GM23338 (cell line): ENCODE measurements at places on chromosomes 6 and 20.

GRCh38 chr6:155013457-155013876 lies 18.4 kb downstream of the TIAM2 start:
- peak overlapping the region; percentile 75; the same call in 1 of the 2 replicates for H3K27ac ChIP-seq
- H3K36me3 ChIP-seq: no peaks in the 10 kb centered on the region
- peaks cover 52% of the 10 kb centered on the region for H3K4me1 ChIP-seq
- H3K27me3 ChIP-seq: no peaks in the 10 kb centered on the region
- H3K4me3 ChIP-seq: no peak overlapping the region

DNA sequence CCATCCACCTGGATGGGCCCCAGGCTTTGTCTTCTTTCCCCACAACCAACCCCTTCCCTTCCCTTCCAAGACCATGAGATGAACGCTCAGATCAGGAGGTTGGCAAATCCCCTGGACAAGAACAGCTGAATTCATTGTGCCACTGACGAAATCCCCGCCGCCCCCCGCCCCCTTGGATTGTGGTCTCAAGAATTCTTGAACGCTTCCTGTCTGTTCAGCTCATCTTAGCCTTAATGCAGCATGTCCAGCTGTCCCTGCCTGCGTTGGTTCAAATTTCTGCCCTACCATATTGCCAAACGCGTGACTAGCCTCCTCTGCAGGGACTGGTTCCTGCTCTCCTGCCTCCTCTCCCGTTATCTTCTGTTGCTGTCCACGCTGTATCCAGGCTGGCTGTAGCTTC lies 133.2 kb downstream of the CDH4 start:
- peaks cover 10% of the 10 kb centered on the region; the same call in 1 of the 2 replicates for H3K4me1 ChIP-seq
- H3K4me3 ChIP-seq: no peak overlapping the region
- DNase-seq: no peak

GRCh38 chr6:64489763-64490162 lies 854.2 kb downstream of the PHF3 start:
- no peaks in the 10 kb centered on the region for H3K27me3 ChIP-seq
- no peaks in the 10 kb centered on the region for H3K4me1 ChIP-seq
- H3K27ac ChIP-seq: no peak overlapping the region
- H3K4me3 ChIP-seq: no peak overlapping the region
- H3K36me3 ChIP-seq: no peaks in the 10 kb centered on the region

- no peak overlapping the region for H3K4me3 ChIP-seq
- peaks cover 57% of the 10 kb centered on the region for H3K36me3 ChIP-seq
- no peaks in the 10 kb centered on the region for H3K27me3 ChIP-seq
- DNase-seq: no peak
These were observed 38.6 kb downstream of the GHRH start for GRCh38 chr20:37223053-37223452.

- no peaks in the 10 kb centered on the region for H3K27me3 ChIP-seq
- peaks cover 28% of the 10 kb centered on the region for H3K4me1 ChIP-seq
- no peaks in the 10 kb centered on the region for H3K36me3 ChIP-seq
- no peak overlapping the region for H3K4me3 ChIP-seq
- DNase-seq: no peak
- H3K27ac ChIP-seq: 0 out of 2 replicates have a peak overlapping the region, but pooled peaks have one; percentile 71
These were observed 50.8 kb downstream of the RPF2 start for GRCh38 chr6:111032484-111033140.

DNA sequence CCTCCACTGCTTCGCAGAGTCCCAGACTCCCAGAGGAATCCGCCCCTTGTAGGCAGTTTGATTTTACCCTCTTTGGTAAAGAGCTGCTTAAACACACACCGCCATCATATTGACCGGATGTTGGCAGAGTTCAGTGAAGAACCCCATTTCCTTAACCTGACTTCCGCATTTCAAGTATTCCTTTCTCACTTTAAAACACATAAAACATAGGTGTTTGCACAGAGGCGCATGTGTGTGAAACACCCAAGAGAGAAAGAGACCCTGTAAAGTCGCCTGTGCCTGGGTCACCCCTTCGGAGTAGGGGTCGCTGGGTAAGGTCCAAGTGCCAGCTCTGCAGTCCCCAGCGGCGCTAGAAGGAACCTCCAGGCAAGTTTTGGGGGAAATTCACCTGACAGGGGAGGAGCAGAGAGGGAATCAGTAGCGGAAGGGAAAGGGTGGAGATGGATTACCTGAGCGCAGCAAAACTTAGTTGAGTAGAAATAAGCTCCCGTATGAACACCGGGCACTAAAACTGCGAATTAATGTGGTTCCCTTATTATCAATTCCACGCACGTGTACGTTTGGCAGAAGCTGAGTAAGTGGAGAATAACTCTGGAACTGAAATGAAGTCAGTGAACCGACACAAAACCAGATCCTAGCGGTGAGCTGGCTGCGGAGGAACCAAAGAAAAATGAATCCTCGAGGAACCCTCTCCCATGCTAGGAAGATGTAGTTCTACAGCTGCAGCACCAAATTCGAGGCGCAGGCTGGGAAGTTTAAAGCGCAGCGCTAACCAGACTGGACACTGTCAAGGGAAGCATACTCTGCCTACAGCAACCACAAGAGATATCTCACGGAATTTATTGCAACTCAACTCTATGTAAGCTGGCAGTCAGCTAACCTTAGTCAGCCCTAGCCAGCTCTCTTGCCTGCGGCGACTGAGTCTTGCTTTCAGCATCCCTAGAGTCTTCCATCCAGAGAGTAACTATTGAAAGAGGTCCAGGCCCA lies 3.5 kb upstream of the HTR1B start:
- H3K4me1 ChIP-seq: peaks cover 14% of the 10 kb centered on the region
- peak overlapping the region; percentile 84 for H3K4me3 ChIP-seq
- H3K27ac ChIP-seq: no peak overlapping the region

DNA sequence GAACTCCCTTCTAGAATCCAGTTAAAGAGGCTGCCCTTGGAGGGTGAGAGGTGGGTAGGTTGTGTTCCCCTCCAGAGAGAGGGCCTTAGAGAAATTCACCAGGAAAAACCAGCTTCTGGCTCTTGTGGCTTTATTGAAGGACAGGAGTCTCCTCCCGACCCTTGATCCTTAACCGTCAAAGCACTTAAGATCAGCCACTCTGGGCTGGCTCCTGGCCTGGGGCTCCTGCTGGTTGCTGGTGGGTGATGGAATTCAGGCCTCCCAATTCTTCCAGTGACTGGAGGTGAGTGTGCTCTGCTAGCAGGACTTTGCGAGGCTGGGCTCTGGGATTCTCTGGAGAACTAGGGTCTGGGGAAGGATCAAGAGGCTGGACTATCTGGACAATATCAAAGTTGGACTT lies 75.6 kb upstream of the LGSN start:
- H3K4me3 ChIP-seq: no peak overlapping the region
- no peaks in the 10 kb centered on the region for H3K4me1 ChIP-seq
- no peak overlapping the region for H3K27ac ChIP-seq
- no peaks in the 10 kb centered on the region for H3K27me3 ChIP-seq

DNA sequence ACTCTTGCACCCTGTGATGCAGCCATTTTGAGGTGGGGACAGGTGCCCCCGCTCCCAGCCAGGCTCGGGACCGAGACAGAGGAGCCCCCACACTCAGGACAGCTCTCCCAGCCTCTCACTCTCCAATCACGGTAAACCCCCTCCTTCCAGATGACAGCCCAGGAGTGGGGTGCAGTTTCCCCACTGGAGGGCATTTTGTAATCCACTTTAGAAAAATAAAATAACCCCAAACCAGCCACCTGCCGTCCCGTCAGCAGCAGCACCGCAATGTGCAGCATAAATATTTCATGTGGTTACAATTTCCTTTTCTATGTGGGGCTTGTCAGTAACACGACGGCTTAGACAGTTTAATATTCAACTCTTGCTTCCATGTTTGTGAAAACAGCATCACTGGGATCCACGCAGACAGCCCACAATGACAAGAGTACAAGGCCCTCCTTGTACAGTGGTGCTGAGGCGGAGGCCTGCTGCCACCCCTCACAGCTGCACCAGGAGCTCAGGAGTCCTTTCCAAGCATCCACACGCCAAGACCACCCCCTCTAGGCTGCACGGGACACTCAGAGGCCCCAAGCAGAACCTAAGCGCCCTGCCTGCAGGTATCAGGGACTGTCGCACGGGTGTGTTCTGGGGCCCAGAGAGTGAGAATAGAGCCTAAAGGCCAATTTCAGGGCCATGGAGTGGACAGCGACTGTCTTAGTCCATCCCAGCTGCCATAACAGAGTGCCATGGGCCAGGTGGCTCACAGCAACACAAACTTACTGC lies 116.7 kb downstream of the JPH2 start:
- DNase-seq: no peak
- no peaks in the 10 kb centered on the region for H3K27me3 ChIP-seq
- no peak overlapping the region for H3K27ac ChIP-seq
- no peaks in the 10 kb centered on the region; the same call in 1 of the 2 replicates for H3K4me1 ChIP-seq

DNA sequence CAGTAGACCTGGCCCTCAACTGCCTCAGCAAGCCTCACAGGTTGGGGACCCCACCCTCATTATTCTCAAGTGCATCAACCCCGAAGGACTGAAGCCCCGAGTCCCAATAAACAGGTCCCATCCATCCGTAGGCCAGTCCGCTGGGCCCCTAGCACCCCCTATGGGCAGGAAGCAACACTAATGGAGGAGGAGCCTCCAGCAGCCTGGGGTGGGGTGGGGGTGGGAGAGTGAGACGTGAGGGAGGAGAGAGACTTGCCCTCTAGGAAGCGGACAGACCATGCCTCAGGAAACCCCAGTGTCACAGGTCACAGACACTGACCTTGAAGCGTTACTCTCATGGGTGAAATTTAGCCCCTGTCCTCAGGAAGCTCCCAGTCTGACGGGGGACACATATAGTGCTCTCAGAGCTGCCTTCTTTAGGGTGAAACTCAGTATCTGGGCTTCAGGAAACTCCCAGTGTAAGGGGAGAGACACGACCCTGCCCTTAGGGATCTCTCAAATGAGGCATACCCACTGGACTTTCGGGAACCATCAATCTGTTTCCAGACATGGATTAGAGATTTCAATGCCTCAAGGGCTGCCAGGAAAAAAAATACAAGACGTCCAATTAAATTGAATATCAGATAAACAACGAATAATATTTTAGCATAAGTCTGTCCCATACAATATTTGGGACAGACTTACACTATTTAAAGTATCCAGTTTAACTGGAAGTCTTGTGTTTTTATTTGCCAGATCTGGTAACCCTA lies 125.8 kb downstream of the MRPL14 start:
- H3K36me3 ChIP-seq: no peaks in the 10 kb centered on the region
- peaks cover 53% of the 10 kb centered on the region for H3K4me1 ChIP-seq
- peaks cover 30% of the 10 kb centered on the region for H3K27me3 ChIP-seq
- H3K4me3 ChIP-seq: peak overlapping the region; percentile 74

GRCh38 chr20:26169506-26169905 lies 472.9 kb upstream of the ZNF337 start:
- no peak overlapping the region for H3K27ac ChIP-seq
- no peaks in the 10 kb centered on the region for H3K27me3 ChIP-seq
- H3K4me1 ChIP-seq: peaks cover 5% of the 10 kb centered on the region; the same call in 1 of the 2 replicates

DNA sequence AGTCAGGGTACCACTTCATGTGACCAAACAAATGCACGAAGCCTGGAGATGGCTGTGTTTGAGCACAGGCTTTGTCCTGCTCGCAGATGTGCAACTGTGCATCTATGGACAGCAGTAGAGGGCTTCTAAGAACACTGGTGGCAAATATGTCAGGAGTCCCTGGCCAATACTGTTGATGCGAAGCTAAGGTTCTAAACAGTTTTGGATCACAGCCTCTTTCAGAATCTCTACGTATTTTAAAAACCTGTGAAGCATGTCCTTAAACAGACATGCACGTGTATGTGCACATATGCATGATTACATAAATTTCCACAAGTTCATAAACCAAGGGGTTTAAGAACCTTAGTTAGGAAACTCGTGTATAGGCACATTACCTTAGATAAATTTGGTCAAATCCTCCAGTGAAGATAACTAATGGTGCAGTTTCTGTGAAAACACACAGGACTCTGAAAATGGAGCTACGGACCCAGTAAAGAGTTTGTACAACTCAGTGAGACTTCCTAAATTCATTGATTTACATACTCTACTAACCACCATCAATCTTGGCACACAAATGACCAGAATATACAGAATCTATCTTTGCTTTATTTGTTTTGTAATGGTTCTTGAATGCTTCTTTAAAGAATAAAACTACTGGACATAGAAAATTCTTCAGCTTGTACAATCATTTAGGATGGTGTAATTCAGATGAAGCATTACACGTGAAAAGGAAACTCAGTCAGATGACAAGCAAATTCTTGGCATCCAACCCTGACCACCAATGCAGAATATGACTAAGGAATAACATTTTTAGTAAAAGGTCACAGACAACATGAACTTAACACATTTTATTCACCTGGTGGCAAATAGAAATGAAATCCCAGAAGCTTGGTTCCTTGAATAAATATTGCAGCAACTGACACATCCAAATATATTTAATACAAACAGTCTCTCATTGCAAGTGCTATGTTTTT lies 27.4 kb downstream of the KCNQ5 start:
- H3K27ac ChIP-seq: no peak overlapping the region
- H3K27me3 ChIP-seq: no peaks in the 10 kb centered on the region
- no peaks in the 10 kb centered on the region for H3K36me3 ChIP-seq
- H3K4me1 ChIP-seq: peaks cover 7% of the 10 kb centered on the region; the same call in 1 of the 2 replicates

GRCh38 chr6:12485226-12485764 lies 195.1 kb downstream of the EDN1 start:
- H3K27ac ChIP-seq: no peak overlapping the region
- no peaks in the 10 kb centered on the region for H3K27me3 ChIP-seq
- no peaks in the 10 kb centered on the region for H3K36me3 ChIP-seq
- DNase-seq: no peak
- H3K4me1 ChIP-seq: no peaks in the 10 kb centered on the region

DNA sequence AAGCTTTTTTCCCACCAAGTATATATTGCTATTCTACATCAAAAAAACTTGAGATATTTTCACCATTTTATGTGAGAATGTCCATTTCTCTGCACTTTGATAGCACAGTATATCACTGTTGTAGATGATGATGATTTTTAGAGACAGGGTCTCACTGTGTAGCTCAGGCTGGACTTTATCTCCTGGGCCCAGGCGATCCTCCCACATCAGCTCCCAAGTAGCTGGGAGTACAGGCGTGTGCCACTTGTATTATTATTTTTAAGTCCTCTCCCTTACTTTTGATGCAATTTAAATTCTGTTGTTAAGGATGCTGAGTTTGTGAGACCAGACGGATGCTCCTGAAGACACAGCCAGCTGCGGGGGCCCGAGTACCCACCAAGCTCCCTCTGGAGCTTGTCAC lies 326.8 kb downstream of the QKI start:
- no peak overlapping the region for H3K27ac ChIP-seq
- H3K36me3 ChIP-seq: no peaks in the 10 kb centered on the region
- no peaks in the 10 kb centered on the region for H3K4me1 ChIP-seq
- no peak for DNase-seq

GRCh38 chr6:42877695-42878094 lies 1.7 kb upstream of the RPL7L1 start:
- no peak overlapping the region for H3K4me3 ChIP-seq
- H3K4me1 ChIP-seq: peaks cover 9% of the 10 kb centered on the region
- H3K27ac ChIP-seq: no peak overlapping the region

GRCh38 chr20:47862574-47863240 lies 77.4 kb upstream of the SULF2 start:
- no peaks in the 10 kb centered on the region for H3K4me1 ChIP-seq
- H3K4me3 ChIP-seq: no peak overlapping the region
- no peaks in the 10 kb centered on the region for H3K36me3 ChIP-seq
- DNase-seq: no peak
- no peak overlapping the region for H3K27ac ChIP-seq

- no peak for DNase-seq
- peaks cover 28% of the 10 kb centered on the region for H3K4me1 ChIP-seq
- H3K36me3 ChIP-seq: no peaks in the 10 kb centered on the region; the same call in 1 of the 2 replicates
- H3K27me3 ChIP-seq: no peaks in the 10 kb centered on the region
- H3K27ac ChIP-seq: peak overlapping the region; percentile 28; the same call in 1 of the 2 replicates
- H3K4me3 ChIP-seq: no peak overlapping the region
These were observed 36.4 kb downstream of the ELOVL5 start for GRCh38 chr6:53312355-53312754.

GRCh38 chr20:49037962-49038387 lies 8.1 kb upstream of the CSE1L start:
- peaks cover 8% of the 10 kb centered on the region for H3K4me1 ChIP-seq
- H3K27ac ChIP-seq: peak overlapping the region; percentile 7; the same call in 1 of the 2 replicates
- H3K4me3 ChIP-seq: no peak overlapping the region
- H3K36me3 ChIP-seq: peaks cover 4% of the 10 kb centered on the region; the same call in 1 of the 2 replicates
- no peaks in the 10 kb centered on the region for H3K27me3 ChIP-seq
- DNase-seq: no peak
